ENCODE measurements at places on chromosomes 2 and 18.

- DNase-seq, result no peak
These were observed 134.3 kb upstream of the AQP4 start for GRCh38 chr18:26999797-27000196.

- DNase-seq, result peak; percentile 46
These were observed 1.1 kb downstream of the IGFBP5 start for GRCh38 chr2:216694082-216694825.

- DNase-seq, result no peak
These were observed 549.9 kb downstream of the DSC3 start for GRCh38 chr18:30492552-30493129.

DNA sequence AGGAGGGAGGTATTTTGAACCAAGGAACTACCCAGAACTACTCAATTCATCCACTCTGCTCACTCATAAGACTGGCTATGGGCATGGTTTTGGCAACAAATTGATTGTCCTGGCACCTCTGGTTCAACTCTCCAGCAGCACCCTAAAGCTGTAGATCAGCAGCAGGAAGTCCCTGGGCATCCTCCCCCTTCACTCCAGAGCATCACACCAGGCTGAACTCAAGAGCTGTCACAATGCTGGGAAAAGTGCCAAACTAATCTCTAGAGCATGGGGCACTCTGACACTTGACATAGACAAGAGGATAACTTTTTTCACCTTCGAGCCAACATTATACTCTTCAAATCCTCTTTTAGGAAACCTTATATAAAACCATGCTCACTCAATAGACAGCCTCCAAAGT is 154.1 kb upstream of the RBBP8 start:
- no peak for DNase-seq

- DNase-seq, result peak; percentile 49
These were observed 32.3 kb downstream of the DNMT3A start for GRCh38 chr2:25309402-25309801.

- DNase-seq, result no peak
These were observed 6.0 kb upstream of the NEDD4L start for GRCh38 chr18:58038063-58038462.

- DNase-seq, result no peak
These were observed 10.6 kb downstream of the HSBP1L1 start for GRCh38 chr18:79975043-79975442.

- DNase-seq, result no peak
These were observed 60.8 kb downstream of the GPR39 start for GRCh38 chr2:132477436-132477835.

GRCh38 chr2:191222507-191222906 is 22.7 kb upstream of the MYO1B start:
- no peak for DNase-seq

DNA sequence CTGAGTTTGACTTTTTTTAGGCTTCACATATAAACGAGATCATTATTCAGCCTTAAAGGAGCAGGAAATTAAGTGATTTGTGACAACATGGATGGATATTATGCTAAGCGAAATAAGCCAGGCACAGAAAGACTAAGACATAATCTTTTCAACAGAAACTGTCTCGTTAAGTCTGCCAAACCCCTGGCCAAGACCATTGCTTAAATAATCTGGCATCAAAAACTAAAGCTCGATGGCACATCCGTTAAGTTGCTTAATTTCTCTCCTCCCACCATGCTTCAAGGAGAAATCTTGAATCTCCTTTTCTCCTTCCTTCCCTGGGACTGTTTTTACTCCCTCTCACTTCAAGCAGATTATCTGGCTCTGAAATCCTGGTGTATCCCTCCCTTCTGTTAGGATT is 140.3 kb downstream of the GALNT14 start:
- no peak for DNase-seq

DNA sequence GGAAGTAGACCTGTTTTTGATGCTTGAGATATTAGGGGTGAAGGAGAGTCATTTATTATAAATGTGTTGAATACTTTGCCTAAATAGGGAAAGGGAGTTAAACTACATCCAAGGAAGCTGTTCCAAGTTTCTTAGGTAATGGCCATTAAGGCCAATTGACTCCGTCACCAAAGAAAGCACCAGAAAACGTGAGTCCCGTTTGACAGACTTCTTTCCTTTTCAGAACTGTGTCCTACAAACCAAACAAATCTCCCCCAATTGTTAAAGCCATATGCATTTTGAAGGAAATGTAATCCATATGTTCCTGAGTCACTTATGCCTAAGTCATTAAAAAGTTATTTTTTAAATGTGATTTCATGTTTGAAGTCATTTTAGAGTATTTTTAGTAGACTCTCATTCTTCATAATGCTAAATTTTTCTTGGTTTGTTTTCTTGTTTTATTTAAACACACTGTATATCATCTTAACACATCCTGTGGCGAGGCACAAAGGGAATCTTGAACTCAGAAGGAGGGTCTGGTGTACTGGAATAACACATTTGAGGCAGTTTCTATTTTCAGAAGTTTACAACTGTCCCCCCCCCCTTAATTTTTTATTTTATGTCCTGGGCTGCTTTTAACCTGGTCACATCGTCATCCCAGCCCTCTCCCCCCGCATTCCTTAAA is 133.7 kb downstream of the RHBDD1 start:
- DNase-seq, result no peak

DNA sequence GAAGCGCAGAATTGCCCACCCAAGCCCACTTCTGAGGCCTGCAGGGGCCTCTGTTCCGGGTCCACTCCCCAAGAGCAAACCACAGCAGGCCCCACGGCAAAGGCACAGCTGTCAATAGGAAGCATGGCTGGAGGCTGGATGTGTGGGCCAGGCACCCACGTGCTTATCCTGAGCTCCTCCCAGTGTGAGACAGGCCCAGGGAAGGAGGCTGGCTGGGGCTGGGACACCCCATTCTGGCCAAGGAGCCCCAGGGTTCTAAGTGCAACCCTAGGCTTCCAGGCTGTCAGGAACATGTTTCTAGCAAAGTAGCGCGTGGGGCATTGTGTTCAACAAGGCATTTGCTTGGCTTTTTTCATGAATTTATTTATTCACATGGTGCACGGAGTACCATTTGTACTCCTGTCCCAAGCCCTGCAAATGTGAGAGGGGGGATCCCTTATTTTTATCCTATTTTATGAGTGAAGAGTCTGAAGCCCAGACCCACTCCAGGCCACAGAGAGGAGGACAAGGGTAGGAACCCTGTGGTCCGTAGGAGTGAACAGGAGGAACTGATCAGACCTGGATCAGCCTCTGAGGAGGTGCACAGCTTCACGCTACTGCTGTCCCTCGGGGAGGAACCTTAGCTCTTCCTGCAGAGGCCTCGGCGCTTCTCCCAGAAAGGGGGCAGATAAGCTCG is 6.1 kb upstream of the RAB17 start:
- no peak for DNase-seq

DNA sequence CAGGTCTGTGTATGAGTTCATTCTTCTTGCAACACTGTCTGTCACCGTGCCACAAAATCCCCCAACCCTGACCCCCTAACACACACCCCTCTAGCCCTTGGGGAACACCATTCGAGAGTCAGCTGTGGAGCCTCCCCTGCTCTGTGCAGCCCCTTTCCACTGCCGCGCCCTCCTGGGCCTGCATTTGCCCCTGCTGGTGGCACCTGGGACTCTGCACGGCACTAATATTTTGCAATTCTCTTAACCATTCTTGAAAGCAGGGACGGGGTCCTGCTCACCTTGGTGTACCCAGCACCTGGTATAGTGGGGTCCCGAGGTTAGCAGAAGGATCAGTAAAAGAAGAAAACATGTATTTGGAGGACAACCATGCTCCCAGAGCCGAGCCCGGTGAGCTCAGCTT is 124.0 kb downstream of the HDAC4 start:
- no peak for DNase-seq

- no peak for DNase-seq
These were observed 48.6 kb downstream of the EMX1 start for GRCh38 chr2:72965770-72966450.

DNA sequence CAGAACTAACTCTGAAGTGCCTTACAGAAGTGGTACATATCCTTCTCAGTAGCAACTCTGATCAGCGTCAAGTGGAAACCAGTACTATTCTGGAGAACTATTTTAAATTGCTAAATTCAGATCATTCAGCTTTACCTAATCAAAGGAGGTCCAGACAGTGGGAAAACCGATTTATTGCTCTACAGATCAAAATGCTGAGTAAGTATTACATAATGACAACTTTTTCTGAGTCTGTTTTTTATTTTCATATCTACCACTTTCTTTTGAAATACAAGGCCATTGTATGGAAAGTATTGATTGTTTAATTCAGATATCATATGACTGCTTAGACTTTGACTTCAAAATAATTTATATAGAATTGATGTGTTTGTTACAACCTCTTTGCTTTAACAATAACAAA is 68.7 kb downstream of the NBEAL1 start:
- DNase-seq, result no peak

DNA sequence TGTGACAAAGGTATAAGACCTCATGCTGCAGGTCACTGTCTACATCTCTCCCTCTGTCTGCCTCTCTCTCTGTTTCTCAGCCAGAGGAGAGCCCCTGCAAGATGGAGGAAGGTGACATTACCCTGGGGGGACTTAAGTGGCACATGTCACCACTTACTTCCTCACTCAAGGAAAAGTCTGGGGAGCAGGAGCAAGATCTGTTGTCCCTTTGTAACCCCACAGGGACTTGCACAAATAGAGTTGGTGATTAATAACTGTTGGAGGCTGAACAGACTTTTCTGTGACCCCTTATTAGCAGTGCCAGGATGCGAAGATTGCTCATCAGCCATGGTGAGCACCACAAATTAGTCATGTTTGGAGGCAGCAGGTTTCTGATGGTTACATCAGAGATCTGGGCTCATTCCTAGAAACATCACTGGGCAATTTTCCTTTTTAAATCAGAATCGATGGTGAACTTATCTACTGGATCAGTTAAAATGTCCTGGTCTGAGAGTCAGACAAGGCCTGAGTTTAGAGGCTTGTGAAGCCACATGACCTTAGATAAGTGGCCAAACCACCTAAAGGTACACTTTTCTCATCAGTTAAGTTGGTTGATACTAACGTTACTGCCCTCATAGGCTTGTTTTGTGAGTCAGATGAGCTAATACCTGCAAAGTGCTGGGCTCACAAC is 81.2 kb upstream of the LTBP1 start:
- DNase-seq, result no peak

DNA sequence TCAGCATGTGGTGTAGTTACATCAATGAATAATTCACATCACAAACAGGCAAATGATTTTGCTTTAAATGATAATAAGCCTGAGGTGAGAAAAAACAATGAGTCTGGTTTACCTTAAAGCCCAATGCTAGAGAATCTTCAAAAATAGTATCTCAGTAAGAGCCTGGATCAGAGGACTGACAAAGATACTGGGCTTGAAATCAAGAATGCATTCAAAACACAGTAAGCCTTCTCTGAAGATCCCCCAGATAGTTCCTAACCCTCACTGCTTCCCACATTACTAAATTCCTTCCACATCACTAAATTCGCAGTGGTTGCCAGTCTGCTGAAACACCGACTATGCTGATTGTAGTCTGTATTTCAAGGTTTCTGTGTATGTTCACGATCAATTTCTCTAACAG is 514.9 kb downstream of the SUCLG1 start:
- DNase-seq, result no peak

- DNase-seq, result no peak
These were observed 12.1 kb downstream of the TTL start for GRCh38 chr2:112493858-112494648.

GRCh38 chr2:667332-667999 is 9.7 kb downstream of the TMEM18 start:
- DNase-seq, result no peak

DNA sequence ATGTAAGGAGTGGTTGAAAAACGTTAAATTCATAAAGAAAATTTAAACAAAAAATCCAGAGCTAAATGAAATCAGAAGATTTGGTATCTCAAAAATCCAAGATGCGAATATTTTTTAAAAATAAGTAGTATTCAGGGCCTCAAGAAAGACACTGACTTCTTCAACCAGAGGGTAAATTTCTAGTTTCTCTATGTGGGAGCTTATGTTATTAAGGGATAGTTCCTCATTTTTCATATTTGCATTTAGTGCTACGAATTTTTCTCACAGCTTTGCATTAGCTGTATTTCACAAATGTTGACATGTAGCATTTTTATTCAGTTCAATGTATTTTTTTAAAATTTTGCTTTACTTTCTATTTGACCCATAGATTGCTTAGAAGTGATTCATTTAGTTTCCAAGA is 454.7 kb downstream of the CBLN2 start:
- DNase-seq, result no peak

GRCh38 chr2:182463760-182464159 is 36.9 kb upstream of the PDE1A start:
- DNase-seq, result no peak

GRCh38 chr2:30947686-30948085 is 140.4 kb upstream of the CAPN13 start:
- DNase-seq, result no peak

GRCh38 chr2:197356136-197356535 is 45.6 kb upstream of the ANKRD44 start:
- DNase-seq, result no peak

DNA sequence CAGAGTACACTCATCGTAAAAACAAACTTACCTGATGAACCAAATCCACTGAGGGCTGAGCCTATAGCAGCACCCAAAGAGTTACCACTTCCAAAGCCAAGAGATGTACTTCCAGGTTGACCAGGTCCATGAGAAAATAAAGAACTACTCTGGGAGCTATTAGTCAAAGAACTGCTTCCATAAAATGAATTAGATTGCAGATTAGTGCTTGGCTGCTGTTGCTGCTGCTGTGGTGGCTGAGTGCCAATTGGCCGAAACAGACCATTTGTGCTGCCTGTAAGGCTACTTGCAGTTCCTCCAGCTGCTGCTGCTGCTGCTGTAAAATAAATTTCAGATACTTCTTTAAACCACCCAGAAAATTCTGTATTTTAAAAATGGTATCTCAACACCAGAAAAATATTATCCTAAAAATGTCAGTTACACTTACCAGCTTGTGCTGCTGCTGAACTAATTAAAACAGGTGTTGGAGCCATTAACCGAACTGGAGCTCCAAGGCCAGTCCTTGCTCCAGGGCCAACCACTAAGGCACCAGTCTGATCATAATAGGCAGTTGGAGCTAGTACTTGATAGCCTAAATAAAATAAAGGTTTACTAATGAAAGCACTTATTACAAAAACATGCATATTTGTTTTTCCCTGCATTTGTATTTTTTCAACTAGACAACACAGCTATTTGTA is 58.1 kb upstream of the SDC1 start:
- no peak for DNase-seq

GRCh38 chr2:239897596-239898235 is 127.4 kb downstream of the NDUFA10 start:
- DNase-seq, result no peak

DNA sequence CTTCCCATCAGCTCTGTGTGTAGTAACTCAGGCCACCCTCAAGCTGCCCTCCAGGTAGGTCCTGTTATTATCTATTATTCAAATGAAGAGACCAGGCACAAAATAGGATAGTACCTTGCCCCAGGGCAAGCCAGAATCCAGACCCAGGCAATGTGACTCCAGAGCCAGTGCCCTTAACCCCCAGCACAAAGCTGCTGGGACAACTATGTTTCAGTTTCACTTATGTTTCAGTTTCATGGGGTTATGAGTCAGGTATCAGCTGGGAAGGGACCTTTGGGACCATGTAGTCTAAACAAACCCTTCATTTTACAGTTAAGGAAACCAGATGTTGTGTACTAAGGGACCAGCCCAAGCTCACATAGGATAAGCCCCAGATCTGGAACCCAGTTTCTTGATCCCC is 10.0 kb downstream of the HK2 start:
- DNase-seq, result no peak

GRCh38 chr18:37913051-37913450 is 347.5 kb upstream of the CELF4 start:
- no peak for DNase-seq

All from stimulated activated CD4-positive, alpha-beta T cell treated with anti-CD3 and anti-CD28 coated beads, TNF-alpha, amount 100 ng/mL, for 24 hours (primary cell).